Activated T-helper 2 cell treated with anti-CD3 and anti-CD28 coated beads, Interferon-gamma antibody, Interleukin-2, Interleukin-4, amounts not matched to agents 10 μg/mL and 5 μg/mL and 100 μg/mL, durations not matched to agents 14 hours and 24 hours and 36 hours (primary cell): ENCODE measurements at places on chromosomes 13 and 19. TPM values are rescaled to one million over a fixed set of nuclear protein-coding genes. Genes with fewer than 3 reads are reported as not detected.
A peak's percentile ranks its signal among the peaks of the same experiment; 100 is the strongest.

DNA sequence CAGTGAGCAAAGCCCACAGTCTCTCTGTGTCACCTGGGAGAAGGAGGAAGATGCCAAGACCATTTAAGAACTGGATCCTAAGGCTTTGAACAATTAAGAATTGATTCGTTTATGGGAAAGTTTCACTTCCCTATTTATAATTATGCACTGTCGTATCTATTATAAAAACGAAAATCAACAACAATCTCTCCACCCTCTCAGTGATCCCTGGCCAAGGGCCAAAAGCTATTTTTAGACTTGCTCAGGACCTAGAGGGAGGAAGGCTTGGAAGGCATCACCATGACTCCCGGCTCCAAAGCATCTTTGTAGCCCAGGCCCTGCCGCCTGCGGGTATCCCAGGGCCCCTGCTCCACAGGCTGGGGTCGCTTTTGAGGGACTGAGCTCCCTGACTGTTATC, 1.3 kb downstream of the RHPN2 start:
- peaks cover 27% of the 10 kb centered on the region for H3K27me3 ChIP-seq
- no peak overlapping the region for H3K27ac ChIP-seq
- no peak for DNase-seq
- no peak overlapping the region for H3K4me3 ChIP-seq

The GPR12 gene
- total RNA-seq, result not detected in 2 replicates

GRCh38 chr19:45200568-45200967, 22.0 kb downstream of the BLOC1S3 start:
- no peak overlapping the region for H3K27ac ChIP-seq
- no peaks in the 10 kb centered on the region for H3K36me3 ChIP-seq
- peaks cover 4% of the 10 kb centered on the region for H3K27me3 ChIP-seq
- H3K4me3 ChIP-seq, result no peak overlapping the region
- DNase-seq, result no peak
- H3K4me1 ChIP-seq, result no peaks in the 10 kb centered on the region

The ZNF536 gene
- total RNA-seq, result not detected in 2 replicates

DNA sequence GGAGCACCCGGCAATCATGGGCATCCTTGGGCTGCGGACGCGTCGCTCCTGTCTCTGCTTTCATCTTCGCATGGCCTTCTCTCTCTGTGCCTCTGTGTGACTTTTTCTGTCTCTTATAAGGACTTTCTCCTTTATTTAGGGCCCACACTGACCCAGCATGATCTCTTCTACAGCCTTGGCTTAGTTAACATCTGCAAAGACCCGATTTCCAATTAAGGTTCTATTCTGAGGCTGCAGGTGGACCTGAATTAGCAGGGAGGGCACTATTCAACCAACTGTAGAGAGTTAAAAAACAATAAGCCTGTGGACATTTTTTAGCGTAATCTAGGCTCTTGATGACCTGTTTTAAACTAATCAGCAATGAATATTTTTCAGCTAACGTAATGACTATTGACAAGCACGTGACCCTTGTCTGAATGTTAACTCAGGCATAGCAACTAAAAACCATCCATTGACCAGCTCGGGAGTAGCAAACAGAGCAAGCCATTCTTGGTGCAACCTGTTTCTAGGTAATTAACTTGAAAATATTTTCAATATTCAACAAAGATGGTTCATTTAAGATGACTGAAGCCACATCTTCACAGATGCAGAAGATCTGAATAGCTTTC, 15.2 kb downstream of the F10 start:
- H3K27me3 ChIP-seq, result peaks cover 19% of the 10 kb centered on the region
- no peaks in the 10 kb centered on the region for H3K4me1 ChIP-seq
- no peak overlapping the region for H3K27ac ChIP-seq

GRCh38 chr19:50723069-50723468, at the start of gene CLEC11A:
CLEC11A (plus strand) TSS chr19:50723364; CDS start chr19:50723526, 162 bp downstream.
- H3K4me3 ChIP-seq, result peak within 1 kb of the TSS; percentile 86
- H3K27ac ChIP-seq, result no peak within 1 kb of the TSS
- peaks cover 4% of the 10 kb centered on the region for H3K36me3 ChIP-seq

DNA sequence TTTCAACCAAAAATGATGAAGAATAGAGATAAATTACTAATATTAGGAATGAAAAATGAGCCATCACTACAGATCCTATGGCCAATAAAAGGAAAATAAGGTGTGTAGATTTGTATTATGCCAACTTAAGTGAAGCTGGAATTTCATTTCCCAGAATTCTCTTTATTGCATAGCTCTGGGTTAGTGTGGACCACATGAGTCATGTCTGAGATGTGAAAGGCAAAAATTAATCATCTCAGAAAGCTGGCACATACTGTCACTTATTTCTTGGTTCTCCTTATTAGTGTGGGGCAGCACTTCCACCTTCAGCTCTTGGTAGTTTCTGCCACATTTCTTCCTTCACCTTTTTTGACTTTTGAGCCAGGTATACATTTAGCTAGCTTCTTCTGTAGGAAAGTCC, 82.6 kb downstream of the KATNAL1 start:
- no peak for DNase-seq
- no peaks in the 10 kb centered on the region for H3K27me3 ChIP-seq
- no peak overlapping the region for H3K27ac ChIP-seq
- H3K36me3 ChIP-seq, result peaks cover 79% of the 10 kb centered on the region
- H3K4me3 ChIP-seq, result no peak overlapping the region
- peaks cover 4% of the 10 kb centered on the region for H3K4me1 ChIP-seq

The ZNF724 gene
- total RNA-seq, result 12.1 TPM in 2 replicates

The HSD17B14 gene
- 0.57 and 0.89 TPM in 2 replicates for total RNA-seq

The MATK gene
- 25.4 and 27.5 TPM in 2 replicates for total RNA-seq

The KLC3 gene
- 0.18 TPM in 1 of 2 replicates, not detected in the other for total RNA-seq

DNA sequence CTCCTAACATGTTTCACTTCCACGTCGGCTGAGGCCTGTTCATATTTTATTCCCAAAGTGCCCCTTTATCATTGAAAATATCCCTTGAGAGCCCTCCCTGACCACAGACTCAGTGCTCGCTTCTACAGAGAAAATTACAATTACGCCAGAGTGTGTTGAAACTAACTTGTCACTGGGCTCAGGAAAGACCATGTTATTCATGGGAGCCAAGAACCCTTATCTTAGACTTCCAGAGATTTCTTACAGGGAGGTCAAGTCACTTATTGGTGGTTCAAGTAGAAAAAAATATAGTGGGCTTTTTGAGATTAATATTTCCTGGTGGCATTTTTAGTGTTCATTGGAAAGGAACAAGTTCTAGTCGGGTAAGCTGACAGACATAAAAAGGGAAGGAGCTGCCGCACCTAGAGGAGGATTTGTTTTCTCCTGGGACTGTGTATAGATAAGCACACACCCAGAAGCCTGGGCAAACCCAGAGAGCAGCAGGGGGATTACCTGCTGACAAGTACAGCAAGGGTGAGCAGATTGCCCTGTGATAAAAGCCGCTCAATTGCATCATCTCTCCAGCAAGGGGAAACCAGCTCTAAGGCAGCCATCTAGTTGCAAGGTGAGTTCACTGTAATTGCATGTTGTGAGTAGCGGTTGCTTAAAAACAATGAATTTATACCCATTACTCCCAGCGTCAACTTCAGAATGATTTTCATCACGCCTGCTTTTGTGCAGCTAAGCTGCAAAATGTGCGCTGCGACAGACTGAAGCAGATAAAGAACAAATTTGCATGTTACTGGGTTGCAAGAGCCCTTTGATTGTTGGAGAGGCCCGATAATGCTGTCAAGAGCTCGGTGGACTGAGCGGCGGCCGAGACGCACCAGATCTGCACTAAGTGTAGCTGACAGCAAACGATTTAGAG, 46.2 kb downstream of the DCT start:
- peaks cover 21% of the 10 kb centered on the region for H3K4me1 ChIP-seq
- H3K4me3 ChIP-seq, result no peak overlapping the region
- no peak for DNase-seq
- no peaks in the 10 kb centered on the region for H3K27me3 ChIP-seq

The EID2B gene
- total RNA-seq, result 3.5 and 4.1 TPM in 2 replicates
